ENCODE measurements at places on chromosomes 7 and 10. TPM values are rescaled to one million over a fixed set of nuclear protein-coding genes. Genes with fewer than 3 reads are reported as not detected.
A peak's percentile ranks its signal among the peaks of the same experiment; 100 is the strongest.

DNA sequence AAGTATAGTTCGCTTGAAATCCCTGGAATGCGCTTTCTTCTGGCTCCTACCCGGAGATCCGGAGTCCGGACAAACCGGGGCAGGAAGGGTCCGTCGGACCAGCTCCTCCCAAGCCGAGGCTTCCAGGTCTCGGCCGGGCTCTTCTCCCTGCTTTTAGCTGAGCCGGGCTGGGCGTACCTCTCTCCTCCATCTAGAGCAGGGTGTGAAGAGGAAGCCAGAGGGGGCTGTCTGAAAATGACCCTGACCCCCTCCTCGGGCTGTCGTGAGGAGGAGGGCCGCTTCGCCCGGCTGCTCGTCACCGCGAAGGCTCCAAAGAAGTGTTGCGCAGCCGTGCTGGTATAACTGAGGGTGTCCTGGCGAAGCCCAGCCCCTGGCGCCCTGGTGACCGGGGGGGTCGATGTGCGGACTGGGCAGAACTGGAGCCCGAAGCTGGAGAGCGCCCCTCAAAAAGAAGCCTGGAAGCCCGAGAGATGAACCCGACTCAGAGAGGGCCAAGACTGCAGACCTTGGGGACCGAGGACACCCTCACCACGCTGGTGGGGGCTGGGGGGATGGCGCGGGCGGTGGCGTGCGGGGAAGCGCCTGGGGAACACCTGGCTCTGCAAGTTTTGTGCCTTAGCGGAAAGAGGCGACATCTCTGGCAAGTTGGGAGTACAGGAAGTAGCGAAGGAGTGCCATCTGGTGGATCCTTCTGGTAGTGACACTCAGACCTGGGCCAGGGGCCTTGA lies 5.7 kb downstream of the KAZALD1 start:
- peak; percentile 72 for DNase-seq

- DNase-seq = no peak
These were observed 266.0 kb downstream of the BBS9 start for GRCh38 chr7:33395340-33395739.

- peak; percentile 61 for DNase-seq
These were observed 79.3 kb upstream of the OIT3 start for GRCh38 chr10:72814099-72814790.

The NACAD gene
- not detected for total RNA-seq

The KLF14 gene
- total RNA-seq = not detected

- no peak for DNase-seq
These were observed 23.8 kb upstream of the PIK3AP1 start for GRCh38 chr10:96743988-96744585.

The CPA4 gene
- 337 TPM for total RNA-seq

- DNase-seq = no peak
These were observed 90.3 kb downstream of the CCNY start for GRCh38 chr10:35426657-35427056.

DNA sequence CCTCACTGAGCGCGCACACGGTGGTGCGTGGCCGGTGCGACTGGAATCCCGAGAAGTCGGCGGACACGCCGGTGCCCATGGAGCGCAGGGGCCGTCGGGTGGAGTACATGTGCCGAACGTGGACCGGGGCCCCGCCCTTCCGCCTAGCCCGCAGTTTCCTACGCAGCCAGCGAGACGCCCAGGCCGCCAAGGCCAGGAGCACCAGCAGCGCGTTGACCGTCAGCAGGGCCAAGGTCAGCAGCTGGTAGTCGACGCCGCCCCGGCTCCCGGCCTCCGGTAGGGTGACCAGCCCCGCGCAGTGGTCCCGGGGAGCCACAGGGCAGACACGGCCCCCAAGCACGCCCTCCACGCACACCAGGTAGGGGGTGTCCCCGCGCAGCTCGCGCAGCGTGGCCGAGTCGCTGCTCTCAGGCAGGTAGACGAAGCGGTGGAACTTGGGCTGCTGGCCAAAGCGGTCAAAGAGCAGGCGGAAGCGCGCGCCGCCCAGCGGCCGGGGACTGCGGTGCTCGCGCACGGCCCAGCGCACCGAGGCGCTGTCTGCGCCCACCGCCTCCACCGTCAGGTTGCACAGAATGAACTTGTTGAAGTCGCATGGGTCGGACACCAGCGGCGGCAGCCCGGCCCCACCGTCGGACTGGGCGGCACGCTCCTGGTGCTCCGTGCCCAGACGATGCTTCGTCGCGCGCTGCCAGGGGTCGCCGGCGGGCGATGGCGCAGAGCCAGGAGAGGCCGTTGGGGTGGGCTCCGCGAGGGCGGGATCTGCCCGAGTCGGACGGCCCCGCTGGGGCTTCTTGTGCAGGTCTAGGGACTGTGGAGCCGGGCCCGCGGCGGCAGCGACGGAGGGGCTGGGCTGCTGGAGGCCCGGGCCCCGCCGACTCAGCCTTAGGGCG lies 2.2 kb downstream of the TRIL start:
- DNase-seq = peak; percentile 57

The TMEM213 gene
- not detected for total RNA-seq

DNA sequence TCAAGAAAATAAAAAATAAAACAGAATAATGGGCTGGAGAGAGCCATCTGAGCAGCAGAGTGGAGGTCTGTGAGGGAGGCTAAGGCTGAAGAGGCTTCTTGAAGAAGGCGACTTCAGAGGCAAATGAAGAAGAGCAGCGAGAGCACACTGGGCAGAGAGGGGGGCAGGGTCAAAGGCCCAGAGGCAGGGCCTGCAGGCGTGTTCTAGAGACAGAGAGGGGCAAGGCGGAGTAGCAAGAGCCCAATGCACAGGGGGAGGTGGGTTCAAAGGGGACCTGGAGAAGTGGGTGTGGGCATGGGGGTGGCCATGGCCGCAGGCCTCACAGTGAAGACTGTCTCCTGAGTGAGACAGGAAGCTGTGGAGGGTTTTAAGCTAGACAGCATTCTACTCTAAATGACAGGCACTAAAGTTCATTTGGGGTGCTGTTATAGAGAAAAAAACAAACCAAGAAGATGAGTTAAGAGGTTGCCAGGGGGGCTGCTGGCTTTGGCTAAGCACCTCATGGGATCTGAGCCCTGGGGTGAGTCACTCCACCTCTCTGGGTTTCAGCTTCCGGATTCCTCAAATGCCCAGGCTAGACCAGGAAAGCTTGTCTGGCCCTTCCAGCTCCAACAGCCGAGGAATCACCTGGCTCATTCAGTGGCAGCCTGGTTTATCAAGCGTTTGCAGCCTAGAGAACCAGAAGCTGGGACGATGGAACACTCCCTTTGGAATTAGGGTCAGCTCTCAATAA lies 81.7 kb downstream of the DLG5 start:
- peak; percentile 72 for DNase-seq

GRCh38 chr10:22712956-22713852 lies 1.2 kb downstream of the PIP4K2A start:
- peak; percentile 5 for DNase-seq

The CTAGE4 gene
- 2.1 TPM for total RNA-seq

The ECHDC3 gene
- total RNA-seq = 45.2 TPM

The SVOPL gene
- total RNA-seq = not detected

DNA sequence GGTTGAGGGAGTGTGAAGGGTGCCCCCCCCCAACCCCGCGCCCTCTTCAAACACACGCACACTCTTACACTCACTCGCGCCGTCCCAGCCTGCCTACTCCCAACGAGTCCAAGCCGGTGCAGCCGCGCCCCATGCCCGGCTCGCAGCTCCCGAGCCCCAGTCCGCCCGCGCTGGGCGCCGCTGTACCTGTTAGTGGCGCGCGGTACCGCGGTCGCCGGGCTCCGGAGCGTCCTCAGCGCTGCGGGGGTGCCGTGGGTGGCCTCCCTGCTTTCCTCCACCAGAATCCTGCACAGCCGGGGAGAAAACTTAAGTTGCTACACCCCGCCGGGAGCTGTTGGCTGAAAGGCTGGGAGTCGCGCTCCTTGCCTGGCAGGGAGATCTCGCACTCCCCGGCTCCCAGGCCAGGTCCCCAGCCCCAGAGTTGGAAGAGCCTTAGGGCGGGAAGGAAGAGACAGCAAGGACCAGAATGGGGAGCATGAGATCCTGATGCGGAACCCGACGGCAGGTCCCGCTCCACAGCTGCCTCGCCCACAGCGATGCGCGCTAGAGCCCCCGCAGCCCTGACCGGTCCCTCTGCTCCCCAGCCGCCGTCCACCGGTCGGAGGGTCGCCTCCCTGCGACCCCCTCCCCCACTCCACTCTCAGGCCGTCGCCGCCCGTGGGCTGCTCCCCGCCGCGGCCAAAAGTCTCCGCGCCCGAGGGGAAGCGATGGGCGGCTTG lies 863 bp downstream of the ST8SIA6 start:
- DNase-seq = peak; percentile 32

The AMZ1 gene
- 0.03 TPM for total RNA-seq

DNA sequence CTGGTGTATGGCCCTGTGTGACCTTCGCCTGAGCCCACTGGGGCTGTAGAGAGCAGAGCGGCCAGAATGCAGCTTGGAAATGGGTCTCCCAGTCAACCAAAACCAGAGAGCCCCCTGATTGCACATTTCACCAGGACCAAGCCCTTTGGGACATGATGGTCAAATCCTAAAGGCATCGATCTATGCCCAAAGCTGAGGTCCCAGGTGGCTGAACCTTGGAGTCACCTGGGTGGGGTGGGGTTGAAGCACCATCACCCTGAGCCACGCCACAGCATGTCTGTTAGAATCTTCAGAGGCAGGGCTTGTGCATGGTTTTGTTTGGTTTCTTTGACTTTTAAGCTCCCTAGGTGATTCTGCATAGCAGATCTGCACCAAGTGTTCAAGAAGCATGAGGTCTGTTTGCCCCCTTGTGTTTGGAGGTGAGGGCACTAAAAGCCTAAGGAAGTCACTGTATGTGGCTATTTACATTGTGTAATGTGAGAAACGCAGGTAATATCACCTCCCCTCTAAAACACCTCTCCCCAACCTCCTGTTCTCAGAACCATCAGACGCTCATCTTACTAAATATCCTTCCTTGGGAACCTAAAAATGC lies 9.6 kb downstream of the PKD1L1 start:
- no peak for DNase-seq

GRCh38 chr7:12572941-12573575 lies 2.5 kb downstream of the SCIN start:
- no peak for DNase-seq

- DNase-seq = no peak
These were observed 19.1 kb upstream of the KLF6 start for GRCh38 chr10:3803927-3804741.

DNA sequence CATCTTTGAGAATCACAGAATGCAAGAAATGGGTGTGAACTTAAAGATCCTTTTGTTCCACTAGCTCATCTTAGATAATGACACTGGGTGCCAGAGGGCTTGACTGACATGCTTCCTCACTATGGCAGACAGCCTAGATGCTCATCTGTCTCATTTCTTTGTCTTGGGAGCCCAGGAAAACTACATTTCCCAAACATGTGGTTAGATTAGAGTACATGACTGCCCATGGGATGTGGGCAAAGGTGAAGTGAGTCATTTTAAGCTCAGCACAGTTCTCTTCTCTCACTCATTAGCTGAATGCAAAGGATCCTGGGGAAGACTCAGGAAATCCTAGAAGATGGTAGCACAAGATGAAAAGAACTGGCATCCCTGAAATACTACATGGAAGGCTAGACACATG lies 32.5 kb upstream of the TBX20 start:
- no peak for DNase-seq

- no peak for DNase-seq
These were observed 133.2 kb downstream of the PKD1L1 start for GRCh38 chr7:47814905-47815613.

DNA sequence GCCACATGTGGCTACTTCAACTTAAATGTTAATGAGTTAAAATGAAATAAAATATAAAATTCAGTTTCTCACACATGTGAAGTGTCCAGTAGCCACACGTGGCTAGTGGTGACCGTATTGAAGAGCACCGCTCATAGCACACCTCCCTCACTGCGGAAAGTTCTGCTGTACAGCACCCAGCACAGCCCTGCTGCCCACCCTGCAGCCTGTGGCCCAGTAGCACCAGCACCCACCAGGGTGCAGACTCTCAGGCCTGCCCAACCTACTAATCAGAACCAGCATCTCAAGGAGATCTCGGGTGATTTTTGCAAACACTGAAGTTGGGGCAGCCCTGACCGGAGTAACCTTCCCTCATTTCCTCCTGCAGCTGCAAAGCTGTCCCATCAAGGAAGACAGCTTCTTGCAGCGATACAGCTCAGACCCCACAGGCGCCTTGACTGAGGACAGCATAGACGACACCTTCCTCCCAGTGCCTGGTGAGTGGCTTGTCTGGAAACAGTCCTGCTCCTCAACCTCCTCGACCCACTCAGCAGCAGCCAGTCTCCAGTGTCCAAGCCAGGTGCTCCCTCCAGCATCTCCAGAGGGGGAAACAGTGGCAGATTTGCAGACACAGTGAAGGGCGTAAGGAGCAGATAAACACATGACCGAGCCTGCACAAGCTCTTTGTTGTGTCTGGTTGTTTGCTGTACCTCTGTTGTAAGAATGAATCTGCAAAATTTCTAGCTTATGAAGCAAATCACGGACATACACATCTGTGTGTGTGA lies 162.8 kb upstream of the LANCL2 start:
- no peak for DNase-seq

The ASB10 gene
- not detected for total RNA-seq

- no peak for DNase-seq
These were observed 87.2 kb upstream of the UNC5B start for GRCh38 chr10:71124921-71125748.

The CAMK2B gene
- 2.0 TPM for total RNA-seq

The ZCWPW1 gene
- total RNA-seq = 5.1 TPM

The GPR26 gene
- total RNA-seq = not detected

DNA sequence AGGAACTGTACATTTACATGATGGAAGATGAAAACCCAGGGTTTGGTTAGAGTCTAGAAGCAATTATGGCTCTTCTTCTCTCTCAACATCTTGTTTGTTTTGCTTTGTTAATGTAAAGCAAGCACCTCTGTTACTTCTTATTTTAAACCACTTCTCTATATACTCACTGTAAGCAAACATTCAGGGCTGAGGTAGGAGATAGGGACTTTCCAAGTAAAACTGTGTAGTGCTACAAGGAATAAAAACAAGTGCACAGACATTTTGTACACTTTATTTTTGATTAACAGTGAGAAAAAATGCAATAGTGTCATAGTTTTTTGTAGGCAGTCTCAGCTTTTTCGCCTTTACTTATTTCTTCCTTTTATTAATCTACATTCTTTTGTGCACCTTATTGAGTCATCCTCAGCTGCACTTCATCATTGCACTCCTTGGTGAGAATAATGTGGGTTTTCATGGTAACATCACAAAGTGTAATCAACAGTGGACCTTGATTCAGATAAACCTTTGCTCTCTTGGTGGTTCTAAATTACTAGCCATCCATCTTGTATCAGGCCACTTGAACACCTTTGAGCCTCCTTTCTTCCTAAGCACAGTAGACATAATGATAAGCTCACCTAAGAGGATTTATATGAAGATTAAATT lies 52.9 kb downstream of the ELMO1 start:
- DNase-seq = no peak

The CCDC172 gene
- not detected for total RNA-seq

The CPXM2 gene
- 0.52 TPM for total RNA-seq

- DNase-seq = no peak
These were observed 31.7 kb upstream of the SYPL1 start for GRCh38 chr7:106143711-106144337.
